ENCODE measurements at places on chromosomes 1 and 21.

- DNase-seq: no peak
Measured at GRCh38 chr1:108209456-108210108, 9.4 kb upstream of the SLC25A24 start.

DNA sequence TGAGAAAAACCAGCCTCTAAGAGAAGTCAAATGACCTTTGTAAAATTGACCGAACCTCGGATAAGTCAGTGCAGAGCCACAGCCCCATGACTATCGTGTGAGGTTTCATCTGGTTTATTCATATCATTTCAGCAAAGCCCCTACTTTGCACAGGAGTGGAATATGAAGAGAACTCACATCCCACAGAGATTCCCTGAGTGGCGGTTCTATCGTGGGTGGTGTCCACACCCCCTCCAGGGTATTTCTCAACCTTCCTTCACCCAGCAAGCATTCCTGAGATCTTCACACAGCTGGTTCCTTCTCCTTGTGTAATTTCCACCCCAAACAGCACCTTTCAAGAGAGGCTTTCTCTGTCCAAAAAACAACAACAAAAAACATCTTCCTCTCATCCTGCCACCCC is 47.5 kb downstream of the EVA1C start:
- DNase-seq: no peak

DNA sequence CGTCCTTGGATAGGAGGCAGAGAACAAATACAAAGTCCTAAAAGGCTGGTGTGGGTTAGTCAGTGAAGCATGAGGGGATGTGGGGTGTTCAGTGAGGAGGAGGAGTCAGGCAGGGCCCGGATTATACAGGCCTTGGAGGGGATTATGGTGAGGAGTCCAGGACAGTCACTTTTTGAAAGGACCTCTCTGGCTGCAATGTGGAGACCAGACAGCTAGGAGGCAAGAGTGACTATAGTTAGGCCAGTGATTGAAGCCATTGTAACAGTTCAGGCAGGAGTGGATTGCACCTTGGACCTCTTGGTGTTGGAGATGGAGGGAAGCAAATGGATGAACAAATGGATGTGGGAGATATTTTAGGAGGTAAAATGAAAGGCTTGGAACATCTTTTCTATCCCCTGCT is 115.8 kb downstream of the C1orf94 start:
- DNase-seq: no peak

- DNase-seq: no peak
Measured at GRCh38 chr1:18200136-18200717, 92.6 kb downstream of the IGSF21 start.

DNA sequence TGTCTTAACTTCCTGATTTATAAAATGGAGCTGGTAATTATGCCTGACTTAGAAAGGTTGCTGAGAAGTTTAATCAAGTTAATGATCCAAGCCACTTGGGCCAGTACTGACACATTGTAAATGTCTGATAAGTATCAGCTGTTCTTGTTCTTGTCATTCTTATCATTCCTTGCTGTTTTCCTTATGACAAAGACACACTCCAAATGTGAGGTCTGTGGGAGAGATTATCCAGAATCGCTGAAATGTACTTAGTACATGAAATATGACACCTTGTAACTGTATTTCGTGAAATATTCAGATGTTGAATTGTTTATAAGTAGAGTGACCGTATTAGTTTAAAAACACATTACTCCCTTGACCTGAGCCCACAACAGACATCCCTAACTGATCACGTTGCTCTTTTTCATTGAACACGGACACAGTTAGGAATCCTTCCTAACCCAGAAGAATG is 6.1 kb downstream of the AADACL4 start:
- DNase-seq: no peak

- no peak for DNase-seq
Measured at GRCh38 chr1:215731699-215732098, 164.6 kb downstream of the KCTD3 start.

GRCh38 chr1:170414989-170415709 is 116.8 kb upstream of the GORAB start:
- no peak for DNase-seq

DNA sequence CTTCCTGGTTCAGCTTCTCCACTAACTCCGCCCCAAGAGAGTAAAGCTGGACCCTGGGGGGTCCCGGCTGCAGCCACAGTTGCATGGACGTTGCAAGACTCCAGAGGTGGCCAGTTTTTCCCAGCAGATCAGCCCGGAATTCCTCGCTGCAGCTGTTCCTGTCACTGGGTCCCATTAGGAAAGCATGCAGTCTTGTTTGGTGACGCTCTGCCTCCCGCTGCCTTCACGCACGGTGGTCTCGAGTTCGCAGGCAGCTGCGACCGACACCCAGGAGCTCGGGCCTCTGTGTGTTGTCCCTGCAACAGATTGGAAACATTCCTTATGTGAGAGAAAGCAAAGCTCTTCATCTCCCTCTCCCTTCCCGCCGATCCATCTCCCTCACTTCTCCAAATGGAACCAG is 162.8 kb downstream of the PRDM16 start:
- no peak for DNase-seq

DNA sequence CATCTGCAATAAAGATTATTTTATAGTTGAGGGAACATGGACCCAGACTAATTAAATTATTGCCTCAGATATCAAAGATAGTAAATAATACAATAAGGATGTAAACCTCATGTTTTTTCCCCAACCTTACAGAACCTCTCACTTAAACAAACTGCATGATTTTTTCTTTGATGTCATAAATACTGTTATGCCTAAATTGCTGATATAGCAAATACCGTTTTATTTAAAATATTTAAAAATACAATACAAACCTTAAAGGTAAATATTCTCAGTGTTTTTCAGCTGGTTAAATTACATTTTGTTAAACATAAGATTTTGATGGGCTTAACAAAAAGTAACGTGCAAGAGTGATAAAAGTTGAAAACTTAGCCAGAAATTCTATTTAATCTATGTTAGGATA is 24.4 kb upstream of the RGS2 start:
- no peak for DNase-seq

DNA sequence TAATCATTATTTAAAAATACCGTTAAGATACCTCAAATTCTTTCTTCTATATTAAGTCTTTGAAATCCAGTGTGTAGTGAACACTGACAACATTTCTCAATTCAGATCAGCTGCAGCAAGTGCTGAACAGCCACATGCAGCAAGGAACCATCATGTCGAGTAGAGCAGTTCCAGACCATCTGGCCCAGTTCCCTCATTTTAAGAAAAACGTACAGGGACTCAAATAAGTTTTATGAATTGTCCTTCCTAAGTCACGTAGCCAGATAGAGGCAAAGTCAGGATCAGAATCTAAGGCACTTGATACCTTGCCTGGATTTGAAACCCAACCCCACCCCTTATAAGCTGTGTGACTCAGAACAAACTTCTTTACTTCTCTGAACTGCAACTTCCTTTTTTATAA is 132.4 kb downstream of the PROX1 start:
- DNase-seq: no peak

- no peak for DNase-seq
Measured at GRCh38 chr1:11740258-11741192, 4.6 kb downstream of the AGTRAP start.

GRCh38 chr21:33032434-33033047 is 6.8 kb downstream of the OLIG2 start:
- no peak for DNase-seq

- DNase-seq: no peak
Measured at GRCh38 chr1:111937147-111937725, 52.2 kb downstream of the KCND3 start.

DNA sequence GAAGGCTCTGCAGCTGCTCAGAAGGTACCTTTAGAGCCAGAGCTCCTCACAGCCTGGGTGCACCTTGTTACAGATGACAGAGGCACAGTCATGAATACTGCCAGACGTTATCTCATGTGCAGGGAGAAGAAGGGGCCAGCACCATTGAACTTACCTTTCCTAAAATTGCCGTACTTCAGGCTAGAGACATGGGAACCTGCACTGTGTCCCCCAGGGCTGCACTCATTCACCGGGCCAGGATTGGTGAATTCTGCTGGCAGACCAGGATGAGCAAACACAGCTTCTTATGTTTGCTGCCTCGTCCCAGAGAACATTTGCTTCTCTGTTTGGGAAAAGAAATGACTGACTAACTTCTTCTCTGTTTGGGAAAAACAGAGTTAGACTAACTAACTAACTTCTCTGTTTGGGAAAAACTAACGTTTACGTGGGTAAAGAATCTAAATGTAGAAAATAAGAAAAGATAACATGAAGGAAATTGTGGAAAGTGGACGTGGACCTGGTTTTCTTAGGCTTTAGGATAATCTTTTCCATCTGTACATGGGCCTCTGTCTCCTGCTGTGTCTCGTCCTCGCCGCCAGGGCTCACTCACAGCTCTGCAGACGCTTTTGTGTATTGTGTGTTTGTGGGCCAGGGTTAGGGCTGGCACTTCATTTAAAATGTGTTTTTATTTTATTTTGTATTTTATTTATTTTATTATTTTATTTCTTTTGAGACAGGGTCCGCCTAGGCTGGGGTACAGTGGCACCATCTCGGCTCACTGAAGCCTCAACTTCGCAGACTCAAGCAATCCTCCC is 9.9 kb downstream of the OBSCN start:
- no peak for DNase-seq

GRCh38 chr1:178055779-178056471 is 38.0 kb upstream of the RASAL2 start:
- no peak for DNase-seq

- DNase-seq: no peak
Measured at GRCh38 chr1:204623894-204624361, 61.6 kb downstream of the LRRN2 start.

DNA sequence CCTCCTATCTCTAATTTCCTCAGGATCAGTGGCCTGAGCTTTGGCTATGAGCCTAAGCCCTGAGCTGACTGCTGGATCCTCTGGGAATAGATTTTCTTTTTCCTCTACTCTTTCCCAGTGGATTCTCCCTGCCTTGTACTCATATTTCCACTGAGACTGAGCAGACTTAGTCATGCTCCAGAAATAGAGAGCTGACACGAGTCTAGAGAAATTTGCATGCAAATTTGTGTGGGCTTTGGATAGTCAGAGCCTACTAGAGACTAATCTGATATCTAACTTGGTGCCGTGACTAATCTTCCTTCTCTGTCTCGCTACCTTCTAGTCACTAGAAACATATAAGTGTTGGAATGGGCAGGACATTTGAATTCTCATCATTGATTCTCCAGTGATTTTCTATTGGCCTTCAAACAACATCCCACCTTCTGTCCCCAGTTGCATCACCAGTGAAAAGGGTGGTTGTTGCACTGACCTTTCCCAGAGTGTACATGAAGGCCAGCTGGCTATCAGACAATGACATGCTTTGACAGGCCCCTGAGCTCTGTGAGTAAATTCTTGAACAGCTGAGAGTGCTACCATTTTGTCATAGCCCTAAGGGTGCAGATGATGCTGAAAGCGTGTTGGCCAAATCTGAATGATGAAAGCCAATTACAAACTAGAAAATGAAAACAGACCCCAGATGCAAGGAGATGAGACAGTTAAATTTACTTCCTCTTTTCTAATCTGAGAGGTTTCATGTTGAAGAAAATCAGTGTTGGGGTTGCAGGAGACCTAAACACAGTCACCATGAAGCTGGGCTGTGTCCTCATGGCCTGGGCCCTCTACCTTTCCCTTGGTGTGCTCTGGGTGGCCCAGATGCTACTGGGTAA is at the start of gene FCRLA:
Gene FCRLA, plus strand, starts transcription at position 748 of the 866 bp plus-strand sequence. Its CDS starts 36 bp downstream, at position 784.
- DNase-seq: no peak

DNA sequence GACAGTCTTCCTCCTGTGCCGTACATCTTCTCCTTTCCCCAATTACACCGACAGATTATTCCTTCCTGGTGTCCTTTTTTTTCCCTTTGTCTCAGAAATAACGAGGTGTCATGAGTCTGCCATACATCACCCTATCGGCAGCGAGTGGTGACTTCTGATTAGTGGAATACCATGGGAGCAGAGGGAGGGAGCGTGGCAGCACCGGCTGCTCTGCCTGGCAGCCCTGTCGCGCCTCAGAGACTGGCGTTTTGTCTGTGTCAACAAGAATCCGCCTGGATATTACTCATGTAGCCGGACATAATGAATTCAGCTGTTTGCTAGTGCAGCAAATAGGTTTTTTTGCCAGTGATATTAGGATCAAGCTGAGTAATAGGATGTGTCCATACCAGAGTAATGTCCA is 51.8 kb downstream of the UTP25 start:
- DNase-seq: no peak

GRCh38 chr1:25088946-25089345 is 143.4 kb downstream of the SYF2 start:
- no peak for DNase-seq

GRCh38 chr1:26017606-26018005 is 4.0 kb upstream of the EXTL1 start:
- DNase-seq: no peak

- DNase-seq: no peak
Measured at GRCh38 chr1:232291681-232292080, 338.3 kb downstream of the SIPA1L2 start.

DNA sequence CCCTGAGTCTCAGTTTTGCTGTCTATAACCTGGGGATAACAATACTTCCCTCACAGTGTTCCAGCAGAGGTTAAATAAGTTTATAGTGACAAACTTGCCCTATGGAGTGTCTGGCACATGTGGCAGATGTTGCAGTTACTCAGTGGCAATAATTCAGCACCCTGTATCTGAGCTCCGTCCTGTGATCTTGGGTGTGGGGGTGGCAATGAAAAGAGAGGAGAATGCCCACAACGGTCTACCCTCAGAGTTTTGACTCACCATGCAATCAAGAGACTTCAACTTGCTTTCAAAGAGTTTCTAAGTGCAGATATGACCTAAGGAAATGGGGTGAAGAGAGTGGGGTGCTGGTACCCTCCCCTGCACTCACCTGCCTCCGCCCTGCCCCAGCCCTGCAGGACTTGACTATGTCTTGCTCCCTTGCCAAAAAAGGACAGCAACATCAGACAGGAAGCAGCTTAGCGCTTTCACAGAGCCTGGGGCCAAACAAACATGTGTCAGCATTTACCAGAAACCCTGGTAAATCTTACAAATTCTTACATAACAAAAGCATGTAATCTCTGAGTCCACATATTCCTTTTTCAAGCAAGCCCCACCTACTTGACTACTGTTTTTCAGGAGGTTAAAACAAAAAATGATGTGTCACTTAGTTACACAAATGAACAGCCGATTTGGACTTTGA is 185.1 kb upstream of the CAMK1G start:
- no peak for DNase-seq

GRCh38 chr1:28973596-28974421 is 59.4 kb downstream of the EPB41 start:
- DNase-seq: no peak
